ENCODE measurements at places on chromosomes 16 and 17. TPM values are rescaled to one million over a fixed set of nuclear protein-coding genes. Genes with fewer than 3 reads are reported as not detected.

DNA sequence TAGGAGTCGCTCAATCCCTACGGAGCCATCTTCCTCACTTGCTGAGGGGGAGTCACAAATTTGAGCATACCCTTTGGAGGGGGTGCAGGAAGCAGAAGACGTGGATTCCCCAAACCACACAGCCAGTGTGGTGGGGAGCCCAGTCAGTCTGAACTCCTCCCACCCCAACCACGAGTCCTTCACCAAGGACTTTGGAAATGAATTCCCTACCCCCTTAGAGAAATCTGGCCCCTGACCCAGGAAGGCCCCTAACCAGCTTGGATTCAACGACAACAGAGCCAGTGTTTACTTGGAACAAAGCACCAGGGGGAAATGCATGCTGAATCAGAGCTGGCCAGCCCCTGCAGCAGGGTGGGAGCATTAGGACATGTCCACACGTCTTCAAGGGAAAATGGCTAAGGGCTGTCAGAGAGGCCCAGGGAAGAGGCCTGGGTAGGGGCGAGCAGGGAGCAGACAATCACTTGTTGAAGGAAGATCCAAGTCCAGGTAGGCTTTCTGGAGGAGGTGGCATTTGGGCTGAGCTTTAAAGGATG is 5.5 kb upstream of the TMEM92 start:
- no peak for DNase-seq
- H3K4me3 ChIP-seq: no peak overlapping the region
- H3K27me3 ChIP-seq: peaks cover 28% of the 10 kb centered on the region
- H3K36me3 ChIP-seq: no peaks in the 10 kb centered on the region

DNA sequence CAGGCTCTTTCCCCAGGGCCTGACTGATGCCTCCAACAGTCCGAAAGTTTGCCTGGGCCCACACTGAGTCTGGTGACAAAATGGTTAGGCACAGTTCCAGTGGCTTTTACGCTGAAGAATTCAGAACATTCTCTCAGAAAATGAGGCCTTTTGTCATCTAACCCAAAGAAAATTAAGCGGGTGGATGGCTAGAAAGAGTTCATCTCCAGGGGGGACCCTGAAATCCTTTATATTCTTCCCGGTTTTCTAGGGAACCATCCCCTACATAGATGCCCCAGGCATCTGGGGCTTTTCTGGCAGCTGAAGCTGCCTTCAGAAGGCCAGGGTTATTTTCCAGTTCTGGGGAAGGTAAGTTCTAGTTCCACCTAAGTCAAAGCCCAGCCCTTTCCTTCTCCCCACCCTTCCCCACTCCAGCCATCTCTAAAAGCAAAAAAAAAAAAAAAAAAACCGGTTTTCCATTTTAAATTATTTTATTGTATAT is 2.2 kb downstream of the RASD1 start:
- no peak overlapping the region for H3K4me3 ChIP-seq
- no peak for DNase-seq
- peaks cover 5% of the 10 kb centered on the region for H3K4me1 ChIP-seq
- no peak overlapping the region for H3K27ac ChIP-seq
- peaks cover 26% of the 10 kb centered on the region for H3K27me3 ChIP-seq

GRCh38 chr16:56477096-56477878 is 25.9 kb downstream of the OGFOD1 start:
- H3K27me3 ChIP-seq: no peaks in the 10 kb centered on the region
- no peaks in the 10 kb centered on the region for H3K4me1 ChIP-seq
- H3K27ac ChIP-seq: no peak overlapping the region
- no peak overlapping the region for H3K4me3 ChIP-seq

DNA sequence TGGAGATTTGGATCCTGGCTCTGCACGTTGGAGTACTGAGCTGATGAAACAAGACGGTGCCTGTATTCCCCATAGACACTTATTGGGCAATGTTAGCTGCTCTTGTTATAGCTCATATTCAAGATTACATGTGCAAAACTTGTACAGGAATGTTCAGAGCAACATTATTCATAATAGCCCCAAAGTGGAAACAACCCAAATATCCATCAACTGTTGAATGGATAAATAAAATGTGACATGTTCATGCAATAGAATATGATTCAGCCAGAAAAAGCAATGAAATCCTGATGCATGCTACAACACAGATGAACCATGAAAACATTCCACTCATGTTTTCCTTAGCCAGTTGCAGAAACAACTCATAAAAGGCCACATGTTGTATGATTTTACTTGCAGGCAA is 5.7 kb upstream of the SDR42E1 start:
- no peak overlapping the region for H3K27ac ChIP-seq
- H3K4me3 ChIP-seq: no peak overlapping the region
- H3K36me3 ChIP-seq: no peaks in the 10 kb centered on the region
- no peak for DNase-seq
- peaks cover 18% of the 10 kb centered on the region for H3K27me3 ChIP-seq

- H3K36me3 ChIP-seq: no peaks in the 10 kb centered on the region
- H3K27me3 ChIP-seq: no peaks in the 10 kb centered on the region
- no peak overlapping the region for H3K4me3 ChIP-seq
- H3K4me1 ChIP-seq: peaks cover 10% of the 10 kb centered on the region
- peak; percentile 52 for DNase-seq
Observed at GRCh38 chr16:10509534-10510025, 70.8 kb downstream of the EMP2 start.

The CFDP1 gene
- total RNA-seq: 91.5 TPM
